ENCODE measurements at places on chromosomes 2 and 18. TPM values are rescaled to one million over a fixed set of nuclear protein-coding genes. Genes with fewer than 3 reads are reported as not detected.
A peak's percentile ranks its signal among the peaks of the same experiment; 100 is the strongest.

GRCh38 chr2:168470320-168471162 lies 14.5 kb downstream of the CERS6 start:
- DNase-seq = no peak

DNA sequence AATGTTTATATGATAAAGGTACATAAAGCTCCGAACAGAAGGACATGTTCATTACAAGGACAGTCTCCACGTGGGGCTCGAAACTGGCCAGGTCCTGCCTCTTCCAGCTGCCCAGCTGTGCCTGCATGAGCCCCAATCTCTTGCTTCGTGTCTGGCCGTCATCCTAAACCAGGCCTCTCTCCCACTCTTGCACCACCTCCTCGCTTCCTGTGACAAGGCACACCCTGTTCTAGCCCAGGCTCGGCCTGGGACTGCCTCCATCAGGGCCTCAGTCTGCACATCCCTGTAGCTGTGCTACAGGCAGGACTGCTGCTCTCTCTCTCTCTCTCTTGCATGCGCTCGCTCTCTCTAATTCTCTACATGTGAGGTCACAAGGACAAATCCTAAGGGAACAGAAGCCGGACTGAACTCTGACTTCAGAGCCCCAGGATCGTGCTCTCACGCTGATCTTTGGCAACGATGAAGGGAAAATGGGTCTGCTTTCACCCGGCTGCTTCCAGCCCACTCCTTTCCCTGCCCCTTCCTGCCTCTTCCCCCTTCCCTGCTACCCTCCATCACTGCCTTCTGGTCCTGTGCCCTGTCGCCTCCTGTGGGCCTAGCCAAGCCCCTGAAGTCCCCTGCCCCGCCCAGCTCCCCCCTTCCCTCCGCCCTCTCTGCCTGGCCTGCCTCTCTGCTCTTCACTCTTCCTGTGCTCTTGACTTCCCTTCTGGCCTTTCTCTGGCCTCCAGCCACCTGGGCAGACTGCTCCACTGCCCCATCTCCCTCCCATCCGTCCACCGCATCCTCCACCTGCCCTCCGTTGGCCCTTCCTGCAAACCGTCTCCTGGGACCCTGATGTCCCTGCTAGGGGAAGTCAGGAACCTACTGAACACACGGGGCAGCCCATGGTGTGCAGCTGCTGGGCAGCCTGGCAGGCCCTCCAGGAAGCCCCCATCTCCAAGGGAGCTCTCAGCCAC lies 7.8 kb upstream of the GPR55 start:
- DNase-seq = no peak

- peak; percentile 28 for DNase-seq
These were observed 114.8 kb upstream of the PTPRM start for GRCh38 chr18:7452331-7452730.

GRCh38 chr2:1159013-1159412 lies 208.4 kb downstream of the SNTG2 start:
- DNase-seq = no peak

DNA sequence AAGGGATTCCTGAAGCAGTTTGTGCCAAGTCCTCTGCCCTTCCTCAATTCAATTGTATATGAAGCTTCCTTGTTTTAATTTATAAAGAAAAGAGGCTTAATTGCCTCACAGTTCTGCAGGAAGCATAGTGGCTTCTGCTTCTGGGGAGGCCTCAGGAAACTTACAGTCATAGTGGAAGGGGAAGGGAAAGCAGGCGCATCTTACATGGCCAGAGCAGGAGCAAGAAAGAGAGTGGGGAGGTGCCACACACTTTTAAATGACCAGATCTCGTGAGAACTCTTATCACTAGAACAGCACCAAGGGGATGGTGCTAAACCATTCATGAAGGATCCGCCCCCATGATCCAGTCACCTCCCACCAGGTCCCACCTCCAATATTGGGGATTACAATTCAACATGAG lies 114.2 kb downstream of the SGPP2 start:
- no peak for DNase-seq

DNA sequence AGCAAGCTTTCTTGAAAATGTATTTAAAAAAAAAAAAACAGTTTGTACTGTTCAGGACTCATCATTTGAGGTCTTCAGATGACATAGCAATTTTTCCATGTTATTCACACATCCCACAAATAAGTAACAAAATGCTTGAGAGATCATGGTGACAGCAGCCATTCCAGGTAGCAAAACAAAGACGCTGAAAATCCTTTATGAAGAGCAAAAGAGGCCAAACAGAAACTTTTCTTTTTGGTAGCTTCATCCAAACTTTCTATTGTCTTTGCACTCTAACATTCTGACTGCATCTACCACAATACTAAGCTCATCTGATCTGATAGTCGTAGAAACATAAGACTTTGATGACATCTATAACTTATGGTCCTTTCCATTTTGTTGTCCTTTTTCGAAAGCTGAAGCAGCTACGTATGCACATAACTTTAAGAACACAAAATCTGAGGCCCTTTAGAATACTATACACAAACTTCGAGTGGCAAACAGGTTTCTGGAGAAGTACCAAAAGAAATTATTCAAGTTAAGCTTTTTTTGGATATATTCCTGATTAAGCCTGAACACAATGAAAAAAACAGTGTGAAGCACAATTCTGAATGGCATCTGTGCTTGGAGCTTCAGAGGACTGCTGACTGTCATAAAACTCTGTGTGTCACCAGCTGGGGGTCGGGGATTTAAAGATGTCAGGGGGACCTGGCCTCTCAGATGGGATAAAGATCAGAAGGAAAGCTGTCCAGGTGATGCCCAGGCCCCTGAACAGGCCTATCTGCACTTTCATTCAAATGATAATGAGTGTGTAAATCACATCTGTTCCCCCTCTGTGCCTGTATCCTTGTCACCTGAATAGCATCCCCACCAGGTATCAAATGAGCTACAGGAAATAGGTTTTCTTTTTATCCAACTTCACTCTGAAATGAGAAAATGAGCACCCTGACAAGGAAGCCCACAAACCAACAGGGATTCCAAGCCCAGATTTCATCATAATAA lies 75.8 kb downstream of the ZEB2 start:
- no peak for DNase-seq

DNA sequence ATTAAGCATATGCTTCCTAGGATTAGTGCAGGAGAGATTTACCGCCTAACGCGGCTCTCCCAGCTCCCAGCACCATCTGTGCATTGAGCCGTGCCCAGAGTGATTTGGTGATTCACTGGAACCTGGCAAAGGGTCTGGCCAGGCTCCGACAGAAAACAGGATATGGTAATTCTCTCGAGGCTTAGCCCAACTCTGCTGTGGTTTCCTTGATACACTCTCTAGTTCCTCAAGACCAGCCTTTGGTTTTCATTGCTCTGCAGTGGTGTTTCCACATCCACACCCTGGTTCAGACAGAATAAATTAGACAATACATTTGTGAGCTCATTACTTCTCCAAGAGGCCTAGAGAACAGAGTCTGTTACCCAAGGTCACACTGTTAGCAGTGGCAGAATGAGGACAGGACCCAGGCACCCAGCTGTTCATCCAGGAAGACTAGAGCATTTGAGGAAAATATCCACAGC lies 23.0 kb upstream of the SMAD2 start:
- DNase-seq = peak; percentile 84

CYP1B1 gene
- 29.9 TPM for total RNA-seq

ZAP70 gene
- total RNA-seq = not detected

UGT1A4 gene
- 0.04 TPM for total RNA-seq

TUBA4B gene
- not detected for total RNA-seq

GALR1 gene
- under 0.01 TPM for total RNA-seq

MEP1B gene
- not detected for total RNA-seq

NT5C1B gene
- total RNA-seq = not detected

Measured in H4 (cell line).